ENCODE measurements at places on chromosomes 16 and 17.

- no peak for DNase-seq
These were observed 683.7 kb upstream of the SALL1 start for GRCh38 chr16:51834794-51835193.

DNA sequence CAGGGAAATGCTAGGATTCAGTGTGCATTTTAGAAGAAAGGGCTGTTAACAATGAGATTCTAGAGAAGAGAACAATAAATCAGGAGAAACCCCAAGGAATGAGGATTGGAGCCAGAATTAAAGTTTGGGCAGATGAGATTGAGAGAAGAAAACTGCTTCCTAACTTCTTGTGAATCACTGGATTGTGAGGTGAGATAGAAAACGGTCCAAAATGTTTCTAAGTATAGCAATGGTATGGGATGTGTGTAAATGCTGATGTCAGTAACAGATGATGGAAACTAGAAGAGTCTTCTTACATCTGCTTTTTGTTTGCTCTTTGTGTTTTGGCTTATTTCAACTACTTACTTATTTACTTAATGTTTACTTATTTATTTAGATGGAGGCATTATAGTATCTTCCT is 123.0 kb downstream of the KCNJ2 start:
- DNase-seq, result no peak

- DNase-seq, result no peak
These were observed 11.6 kb downstream of the GSG1L2 start for GRCh38 chr17:9810100-9810949.

DNA sequence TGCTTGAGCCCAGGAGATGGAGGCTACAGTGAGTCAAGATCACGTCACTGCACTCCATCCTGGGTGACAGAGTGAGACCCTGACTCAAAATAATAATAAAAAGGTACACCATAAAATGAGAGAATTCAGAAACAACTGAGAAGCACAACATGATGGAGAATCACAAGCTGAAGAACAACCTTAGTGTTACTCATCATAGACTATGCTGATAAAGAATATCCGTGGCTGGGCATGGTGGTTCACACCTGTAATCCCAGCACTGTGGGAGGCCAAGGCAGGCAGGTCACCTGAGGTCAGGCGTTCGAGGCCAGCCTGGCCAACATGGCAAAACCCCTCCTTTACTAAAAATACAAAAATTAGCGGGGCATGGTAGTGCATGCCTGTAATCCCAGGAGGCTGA is 16.0 kb downstream of the CREBBP start:
- no peak for DNase-seq

GRCh38 chr17:66462010-66462409 is 159.6 kb downstream of the PRKCA start:
- no peak for DNase-seq

DNA sequence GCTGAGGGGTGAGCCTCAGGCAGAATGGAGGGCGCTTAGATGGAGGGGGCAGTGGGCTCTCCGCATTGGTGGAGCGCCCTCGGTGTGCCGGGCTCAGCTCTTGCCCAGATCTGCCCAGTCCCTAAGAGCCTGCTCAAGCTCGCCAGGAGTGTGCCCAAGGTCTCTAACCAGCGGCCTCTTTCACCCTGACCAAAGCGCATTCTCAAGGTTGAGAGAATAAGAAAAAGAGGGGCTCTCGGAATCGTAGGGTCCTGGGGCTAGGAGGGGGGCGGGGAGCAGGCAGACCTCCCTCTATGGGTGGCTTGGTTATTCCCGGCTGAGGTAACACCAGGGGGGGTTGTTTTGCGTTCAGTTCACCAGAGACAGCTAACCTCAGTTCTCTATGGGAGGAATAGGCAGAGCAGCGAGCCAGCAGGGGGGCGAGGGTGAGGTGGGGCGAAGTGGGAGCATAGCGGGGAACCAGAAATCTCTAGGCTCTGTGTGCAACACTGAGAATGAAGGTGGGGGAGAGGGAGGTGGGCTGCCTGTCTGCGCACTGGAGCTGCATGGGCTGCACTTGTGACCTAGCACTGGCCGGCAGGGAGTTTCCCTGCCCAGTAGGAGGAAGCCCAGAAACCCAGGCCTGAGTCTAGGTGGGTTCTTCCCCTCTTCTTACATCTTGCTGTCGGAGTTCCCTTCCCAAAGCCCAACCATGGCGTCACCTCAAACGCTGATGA is 3.0 kb downstream of the TMEM132E start:
- no peak for DNase-seq

Data from COR-L47 (cell line).